SK-N-DZ (cell line): ENCODE measurements at places on chromosomes 11 and 22.

GRCh38 chr11:35088226-35088625, 50.7 kb upstream of the CD44 start:
- DNase-seq: no peak

DNA sequence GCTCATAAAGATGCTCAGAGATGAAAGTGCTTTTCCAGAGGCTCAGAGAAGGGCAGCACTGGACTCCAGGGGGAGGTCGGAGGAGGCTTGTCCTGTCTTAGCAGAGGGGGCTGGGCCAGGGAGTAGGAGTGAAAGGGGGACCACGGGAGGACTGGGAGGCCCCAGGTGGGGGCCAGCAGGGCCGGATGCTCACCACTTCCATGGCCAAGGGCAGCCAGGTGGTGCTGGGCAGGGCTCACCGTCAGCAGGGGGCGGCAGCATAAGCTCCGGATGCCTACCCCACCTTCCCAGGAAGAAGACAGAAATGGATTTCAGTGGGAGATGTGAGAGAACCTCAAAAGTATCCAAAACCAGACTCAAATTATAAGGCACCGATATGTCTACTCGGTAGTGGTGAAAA, 11.0 kb downstream of the RAB36 start:
- no peak for DNase-seq

GRCh38 chr11:126140926-126141280, 70.5 kb downstream of the RPUSD4 start:
- DNase-seq: no peak

DNA sequence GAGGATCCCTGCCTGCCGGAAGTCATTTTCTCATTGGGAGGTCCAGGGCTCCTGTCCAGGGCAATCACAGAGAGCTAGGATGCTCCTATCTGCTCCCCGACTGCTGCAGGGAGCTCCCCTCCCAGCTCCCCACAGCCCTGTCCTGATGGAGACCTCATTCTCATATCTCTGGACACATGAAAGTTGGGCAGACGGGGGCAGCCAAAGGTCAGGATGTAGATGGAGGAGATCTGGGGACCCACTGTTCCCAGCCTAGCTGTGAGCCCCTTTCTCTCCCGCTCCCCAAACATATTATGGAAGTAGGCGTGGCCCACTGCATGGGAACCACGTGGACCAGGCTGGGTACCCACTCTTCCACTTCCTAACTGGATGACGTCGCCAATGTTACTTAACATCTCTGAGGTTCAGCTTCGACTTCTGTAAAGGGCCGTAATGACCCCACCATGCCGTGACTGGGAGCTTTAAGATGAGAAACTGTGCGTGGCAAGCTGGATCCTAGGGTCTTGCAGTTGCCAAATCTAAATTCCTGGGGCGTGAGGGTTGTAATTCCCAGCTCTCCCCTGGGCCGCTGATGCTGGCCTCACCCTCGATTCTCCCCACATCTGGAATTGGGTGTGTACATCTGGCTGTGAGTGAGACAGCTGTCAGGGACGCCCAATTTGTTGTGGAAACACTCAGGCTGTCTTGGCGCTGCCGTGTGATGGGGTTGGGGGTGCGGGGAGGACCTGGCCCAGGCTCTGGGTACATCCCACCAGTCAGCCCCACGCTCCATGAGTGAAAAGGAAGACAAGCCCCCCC, 1.8 kb downstream of the CDC42EP2 start:
- no peak for DNase-seq

GRCh38 chr11:17063171-17064002, 14.1 kb downstream of the RPS13 start:
- DNase-seq: peak; percentile 59

GRCh38 chr11:39037611-39038010, 2421.8 kb downstream of the LRRC4C start:
- DNase-seq: no peak

- no peak for DNase-seq
Measured at GRCh38 chr11:88813233-88813915, 252.4 kb downstream of the GRM5 start.

GRCh38 chr22:35612903-35613302, 4.2 kb downstream of the MB start:
- DNase-seq: no peak

- DNase-seq: peak; percentile 2
Measured at GRCh38 chr11:105489446-105489845, 120.4 kb upstream of the GRIA4 start.

GRCh38 chr11:3954448-3955298, 99.2 kb downstream of the STIM1 start:
- no peak for DNase-seq

DNA sequence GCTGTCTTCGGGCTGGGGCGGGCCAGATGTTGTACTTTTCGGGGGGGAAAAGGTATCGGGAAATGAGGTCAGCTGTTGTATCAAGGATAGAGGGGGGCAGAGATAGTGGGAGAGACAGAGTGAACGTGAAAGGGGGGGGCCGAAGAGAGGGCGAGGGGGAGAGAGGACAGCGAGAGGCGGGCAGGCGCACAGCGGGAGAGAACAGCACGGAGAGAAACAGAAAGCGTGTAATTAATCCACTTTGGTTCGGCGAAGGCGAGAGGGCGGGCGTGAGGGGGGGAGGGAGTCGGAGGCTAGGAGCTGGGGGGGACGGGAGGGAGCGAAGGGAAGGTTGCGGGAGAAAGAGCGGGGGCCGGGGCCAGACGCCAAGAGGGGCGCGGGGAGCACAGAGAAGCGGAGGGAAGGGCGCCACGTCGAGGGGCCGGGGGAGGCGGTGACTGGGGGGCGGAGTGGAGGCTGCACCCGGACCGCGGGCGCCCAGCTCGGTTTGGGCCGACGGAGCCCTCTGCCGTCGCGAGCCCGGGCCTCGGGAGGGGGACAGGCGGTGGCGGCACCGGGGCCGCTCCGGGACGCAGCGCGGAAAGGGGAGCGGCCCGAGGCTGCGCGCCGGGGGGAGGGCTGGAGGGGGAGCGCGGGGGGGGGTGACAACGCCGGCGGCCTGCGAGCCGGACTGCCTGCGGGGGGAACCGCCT, 612 bp downstream of the IGF2 start:
- no peak for DNase-seq

DNA sequence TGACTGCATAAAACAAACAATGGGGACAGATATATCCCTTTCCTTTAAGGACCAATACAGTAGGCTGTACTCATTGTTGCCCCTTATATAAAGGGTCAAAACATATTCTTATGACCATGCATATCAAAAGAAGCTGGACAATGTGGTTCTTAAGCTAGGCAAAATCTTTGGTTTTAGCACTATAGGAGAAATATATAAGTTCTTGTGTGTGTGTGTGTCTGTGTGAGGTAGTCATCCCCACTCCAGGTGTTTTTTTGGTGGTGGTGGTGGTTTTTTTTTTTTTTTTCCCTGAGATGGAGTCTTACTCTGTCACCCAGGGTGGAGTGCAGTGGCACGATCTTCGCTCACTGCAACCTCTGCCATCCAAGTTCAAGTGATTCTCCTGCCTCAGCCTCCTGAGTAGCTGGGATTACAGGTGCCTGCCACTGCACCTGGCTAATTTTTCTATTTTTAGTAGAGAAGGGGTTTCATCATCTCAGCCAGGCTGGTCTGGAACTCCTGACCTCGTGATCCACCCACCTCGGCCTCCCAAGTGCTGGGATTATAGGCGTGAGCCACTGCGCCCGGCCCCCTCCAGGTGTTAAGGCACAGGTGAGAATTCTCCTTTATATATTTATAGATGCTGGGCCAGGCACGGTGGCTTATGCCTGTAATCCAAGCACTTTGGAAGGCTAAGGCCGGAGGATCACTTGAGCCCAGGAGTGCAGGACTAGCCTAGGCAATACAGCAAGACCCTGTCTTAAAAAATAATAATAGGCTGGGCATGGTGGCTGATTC, 12.0 kb upstream of the ZNF143 start:
- no peak for DNase-seq

DNA sequence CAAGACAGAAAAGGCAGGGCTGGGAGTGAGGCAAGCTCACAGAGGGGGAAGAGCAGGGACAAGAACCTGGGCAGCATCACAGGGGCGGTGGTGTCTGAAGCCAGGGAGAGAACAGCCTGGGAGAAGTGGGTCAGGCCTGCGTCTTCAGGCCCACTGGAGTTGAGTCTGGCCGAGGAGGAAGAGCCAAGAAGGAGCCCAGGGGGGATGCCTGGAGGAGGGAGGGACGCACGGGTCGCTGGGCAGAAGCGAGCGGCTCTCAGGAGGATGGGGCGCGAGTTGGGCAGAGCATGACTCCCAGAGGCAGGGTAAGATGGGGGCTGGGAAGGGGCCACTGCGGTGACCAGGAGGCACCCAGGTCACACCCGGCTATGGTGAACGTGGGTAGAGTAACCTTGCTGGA, 18.5 kb downstream of the LRFN4 start:
- no peak for DNase-seq

DNA sequence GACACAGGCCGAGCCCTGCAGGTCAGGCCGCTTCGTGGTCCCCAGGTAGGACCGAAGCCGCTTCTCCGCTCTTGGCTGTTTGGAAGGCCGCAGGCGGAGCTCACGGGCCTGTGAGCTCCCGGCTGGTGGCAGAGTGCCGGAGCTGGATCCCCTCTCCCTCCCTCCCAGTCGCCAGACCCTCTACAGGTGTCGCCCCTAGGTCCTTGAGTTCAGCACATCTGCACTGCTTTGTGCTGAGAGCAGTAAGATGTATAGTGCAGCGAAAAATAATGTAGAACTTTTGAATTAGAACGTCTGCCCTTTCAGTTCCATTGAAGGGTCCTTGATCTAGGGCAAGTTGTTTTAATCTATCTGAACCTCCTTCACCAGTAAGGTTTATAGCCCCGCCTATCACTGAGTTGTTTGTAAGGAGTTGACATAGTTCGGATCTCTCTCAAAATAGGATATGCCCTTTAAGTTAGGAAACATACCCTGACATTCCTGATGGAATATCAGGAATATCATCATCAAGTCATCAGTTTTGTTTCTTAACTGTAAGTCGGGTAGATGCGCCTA, 419 bp downstream of the ANKRD49 start:
- no peak for DNase-seq
